ENCODE measurements at places on chromosomes 2 and 18.

GRCh38 chr2:227623226-227623625 is 5.9 kb downstream of the SCYGR4 start:
- DNase-seq: no peak

DNA sequence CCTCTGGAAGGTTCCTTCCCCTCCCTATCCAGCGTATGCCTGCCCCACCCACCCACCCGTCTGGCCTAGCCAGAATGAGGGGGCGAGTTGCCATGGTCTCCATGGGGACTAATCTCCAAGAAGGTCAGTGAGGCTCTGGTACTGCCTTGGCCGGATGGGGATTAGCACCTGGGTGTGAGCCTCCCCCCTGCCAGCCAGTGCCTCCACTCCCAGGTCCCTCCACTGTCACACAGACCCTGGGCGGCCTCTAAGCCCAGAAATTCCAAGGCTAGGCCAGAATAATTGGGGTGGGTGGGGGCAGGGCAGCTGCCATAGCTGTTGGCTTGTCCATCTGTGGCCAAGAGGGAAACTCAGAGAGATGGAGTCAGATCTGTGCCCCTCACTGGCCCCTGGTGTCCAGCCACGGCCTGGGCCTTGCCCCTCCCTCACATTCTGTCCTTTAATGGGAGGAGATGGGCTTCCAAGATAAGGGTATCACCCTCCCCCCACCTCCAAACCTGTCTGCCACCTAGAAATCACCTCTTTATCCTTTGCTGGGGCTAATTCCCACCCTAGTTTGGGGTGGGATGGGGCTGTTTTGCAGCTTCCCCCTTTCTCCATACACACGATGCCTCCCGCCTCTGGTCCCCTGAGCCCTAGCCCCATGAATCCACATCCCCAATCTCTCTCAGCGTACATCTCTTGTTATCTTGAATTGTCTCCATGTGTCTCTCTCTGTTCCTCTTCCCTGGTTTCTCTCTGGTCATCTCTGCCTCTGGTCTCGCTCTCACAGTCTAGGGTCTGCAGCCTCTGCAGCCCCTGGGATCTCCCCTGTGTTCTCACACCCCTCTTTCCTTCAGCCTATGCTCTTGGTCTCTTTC is 6.0 kb upstream of the CRYBA2 start:
- no peak for DNase-seq

GRCh38 chr2:177474301-177474700 is 81.7 kb downstream of the AGPS start:
- DNase-seq: no peak

DNA sequence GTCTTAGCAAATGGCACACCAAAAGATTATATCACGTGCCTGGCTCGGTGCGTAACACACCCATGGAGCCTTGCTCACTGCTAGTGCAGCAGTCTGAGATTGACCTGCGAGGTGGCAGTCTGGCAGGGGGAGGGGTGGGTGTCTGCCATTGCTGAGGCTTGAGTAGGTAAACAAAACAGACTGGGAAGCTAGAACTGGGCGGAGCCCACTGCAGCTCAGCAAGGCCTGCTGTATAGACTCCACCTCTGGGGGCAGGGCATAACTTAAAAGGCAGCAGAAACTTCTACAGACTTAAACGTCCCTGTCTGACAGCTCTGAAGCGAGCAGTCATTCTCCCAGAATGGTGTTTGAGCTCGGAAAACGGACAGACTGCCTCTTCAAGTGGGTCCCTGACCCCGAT is 55.9 kb upstream of the FSHR start:
- no peak for DNase-seq

DNA sequence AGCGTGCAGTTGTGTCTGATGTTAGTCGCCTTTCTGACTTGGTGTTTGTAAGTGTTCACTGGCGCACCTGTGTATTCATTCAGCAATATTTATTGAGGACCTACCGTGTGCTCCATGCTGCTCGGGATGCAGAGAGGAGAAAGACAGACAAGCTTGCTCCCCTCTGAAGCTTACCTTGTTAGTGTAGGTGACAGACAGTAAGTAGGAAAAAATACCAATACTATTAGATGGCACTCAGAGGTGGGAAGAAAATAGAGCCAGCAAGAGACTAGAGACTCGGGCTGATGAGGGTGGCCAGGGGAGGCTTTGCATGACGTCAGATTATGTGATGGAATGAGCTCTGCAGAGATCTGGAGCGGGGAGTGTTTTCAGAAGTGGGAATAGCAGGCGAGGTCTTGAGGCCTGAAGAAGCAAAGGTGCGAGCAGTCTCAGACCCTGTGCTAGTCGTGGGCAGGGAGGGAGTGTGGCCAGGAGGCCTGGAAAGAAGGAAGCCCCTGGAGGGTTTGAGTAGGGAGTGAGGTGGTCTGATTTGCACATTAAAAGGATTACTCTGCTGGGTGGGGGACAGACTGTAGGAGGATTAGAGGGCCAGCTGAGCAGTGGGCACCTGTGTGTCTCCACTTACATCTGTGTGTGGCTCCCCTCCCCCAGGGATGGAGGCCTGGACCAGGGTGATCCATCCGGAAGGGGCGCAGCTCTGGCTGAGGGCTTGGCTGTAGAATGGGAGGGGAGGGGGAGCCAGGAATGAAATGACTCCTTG is 11.8 kb downstream of the MTCL1 start:
- no peak for DNase-seq

GRCh38 chr2:80454628-80455027 is 150.1 kb upstream of the LRRTM1 start:
- no peak for DNase-seq

GRCh38 chr2:25517701-25518100 is 155.7 kb downstream of the DTNB start:
- no peak for DNase-seq

DNA sequence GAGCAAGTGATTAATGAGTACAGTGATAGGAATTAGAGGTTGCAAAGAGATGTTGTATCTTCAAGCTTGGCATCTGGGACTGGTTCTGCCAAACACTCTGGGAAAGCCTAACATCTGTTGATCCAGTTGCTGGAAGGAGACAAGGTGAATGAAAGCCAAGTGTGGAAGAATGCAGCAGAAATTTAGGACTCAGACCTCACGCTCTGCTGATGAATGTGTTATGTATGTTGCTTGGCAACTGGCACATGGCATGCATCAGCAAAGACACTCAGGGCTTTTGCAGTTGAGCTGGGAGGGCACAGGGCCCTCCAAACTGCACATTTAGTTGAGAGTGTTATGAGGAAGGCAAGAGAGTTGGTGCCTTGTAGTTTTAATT is 105.5 kb downstream of the COLEC12 start:
- no peak for DNase-seq

DNA sequence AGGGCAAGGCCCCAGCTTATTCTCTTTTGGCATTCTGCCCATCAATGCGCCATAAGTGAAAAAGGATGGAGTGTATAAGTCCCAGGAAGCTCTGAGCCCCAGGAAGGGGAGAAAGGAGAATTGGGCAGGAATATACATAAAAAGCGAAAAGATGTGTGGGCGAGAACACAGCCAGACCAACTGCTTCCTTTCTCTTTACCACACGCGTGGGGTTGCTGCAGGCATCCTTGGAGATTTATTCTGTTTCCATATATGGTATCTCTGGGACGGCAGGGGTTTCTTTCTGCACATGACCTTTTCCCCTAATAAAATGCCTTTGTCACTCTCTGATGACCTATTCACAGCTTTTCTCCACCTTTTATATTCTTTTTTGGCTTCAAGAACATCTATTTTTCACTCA is 440.5 kb downstream of the NBAS start:
- no peak for DNase-seq

GRCh38 chr2:222080141-222080540 is 218.7 kb downstream of the PAX3 start:
- DNase-seq: no peak

DNA sequence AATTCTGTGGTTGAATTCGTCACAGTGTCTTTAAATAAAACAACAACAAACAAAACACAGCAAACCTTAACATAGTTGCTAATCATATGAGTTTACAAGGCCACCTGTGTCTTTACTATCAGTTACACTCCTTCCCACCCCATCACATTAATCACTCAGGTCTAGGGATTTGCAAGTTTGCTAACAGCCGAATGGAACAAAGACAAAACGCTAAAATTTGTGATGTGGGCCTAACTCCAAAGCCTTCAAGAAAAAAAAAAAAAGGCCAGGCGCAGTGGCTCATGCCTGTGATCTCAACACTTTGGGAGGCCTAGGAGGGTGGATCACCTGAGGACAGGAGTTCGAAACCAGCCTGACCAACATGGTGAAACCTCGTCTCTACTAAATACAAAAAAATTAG is 566 bp upstream of the POLI start:
- DNase-seq: no peak

DNA sequence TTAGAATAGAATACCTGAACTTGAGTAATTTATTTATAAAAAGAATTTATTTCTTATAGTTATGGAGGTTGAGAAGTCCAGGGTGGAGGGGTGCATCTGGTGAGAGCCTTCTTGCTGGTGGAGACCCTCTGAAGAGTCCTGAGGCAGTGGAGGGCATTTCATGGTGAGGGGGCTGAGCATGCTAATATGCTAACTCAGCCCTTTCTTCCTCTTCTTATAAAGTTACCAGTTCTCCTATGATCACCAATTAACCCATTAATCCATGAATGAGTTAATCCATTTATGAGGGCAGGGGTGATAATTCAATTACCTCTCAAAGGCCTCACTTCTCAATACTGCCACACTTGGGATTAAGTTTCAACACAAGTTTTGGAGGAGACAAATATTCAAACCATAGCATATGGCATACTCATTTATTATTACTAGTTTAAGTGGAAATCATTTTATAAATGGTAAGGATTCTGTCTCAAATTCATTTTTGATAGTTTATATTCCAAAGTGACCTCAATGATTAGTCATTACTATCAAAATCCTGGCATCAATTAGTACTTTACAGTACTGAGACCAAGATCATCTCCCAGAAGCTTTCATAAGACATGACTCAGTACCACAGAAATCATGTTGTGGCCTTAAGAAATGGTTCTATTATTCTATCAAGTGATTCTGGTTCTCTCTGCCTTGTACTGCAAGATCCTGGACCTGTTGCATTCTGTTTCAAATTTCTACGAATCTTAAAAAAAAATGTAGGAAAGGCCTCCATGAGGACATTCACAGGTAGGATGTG is 5.5 kb downstream of the ZNF396 start:
- DNase-seq: no peak

GRCh38 chr2:105114551-105114950 is 76.7 kb downstream of the MRPS9 start:
- DNase-seq: no peak

DNA sequence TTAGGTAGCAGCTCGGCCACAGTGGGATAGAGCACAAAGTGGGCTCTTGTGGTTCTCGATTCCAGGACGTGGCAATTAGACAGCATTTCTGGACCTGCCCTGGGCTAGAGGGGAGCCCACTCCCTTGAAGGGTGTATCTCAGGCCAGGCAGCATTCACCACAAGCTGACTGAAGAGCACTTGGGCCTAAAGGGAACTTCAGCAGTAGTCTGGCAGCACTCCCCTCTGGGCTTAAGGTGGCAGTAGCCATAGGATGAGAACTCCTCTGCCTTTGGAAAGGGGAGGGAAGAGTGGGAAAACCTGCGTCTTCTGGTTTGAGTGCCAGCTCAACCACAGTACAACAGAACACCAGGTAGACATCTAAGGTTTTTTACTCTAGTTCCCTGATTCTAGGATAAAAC is 28.1 kb upstream of the EML6 start:
- DNase-seq: no peak

- no peak for DNase-seq
Observed at GRCh38 chr2:230589497-230590015, 123.1 kb upstream of the CAB39 start.

- no peak for DNase-seq
Observed at GRCh38 chr18:45844938-45845337, 19.5 kb downstream of the SIGLEC15 start.

- DNase-seq: no peak
Observed at GRCh38 chr2:196961889-196962288, 35.4 kb upstream of the PGAP1 start.

DNA sequence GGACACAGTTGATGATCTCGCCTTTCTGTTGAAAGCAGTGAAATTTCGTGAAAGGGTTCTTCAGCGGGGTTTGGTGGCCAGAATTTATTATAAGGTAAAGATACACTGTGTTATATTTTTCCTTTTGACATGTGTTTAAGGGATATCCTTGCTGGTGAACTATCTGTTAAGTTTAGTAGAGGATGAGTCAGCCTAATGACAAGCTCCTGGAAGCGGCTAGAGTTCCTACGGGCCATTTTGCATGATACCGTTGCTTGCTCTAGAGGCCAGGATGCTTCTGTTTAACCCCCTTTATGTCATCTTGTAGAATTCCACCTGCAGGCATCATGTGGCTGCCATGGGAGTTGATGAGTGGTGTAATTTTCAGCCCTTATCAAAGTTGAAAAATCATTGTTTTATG is 124.8 kb upstream of the BCL2L11 start:
- no peak for DNase-seq

DNA sequence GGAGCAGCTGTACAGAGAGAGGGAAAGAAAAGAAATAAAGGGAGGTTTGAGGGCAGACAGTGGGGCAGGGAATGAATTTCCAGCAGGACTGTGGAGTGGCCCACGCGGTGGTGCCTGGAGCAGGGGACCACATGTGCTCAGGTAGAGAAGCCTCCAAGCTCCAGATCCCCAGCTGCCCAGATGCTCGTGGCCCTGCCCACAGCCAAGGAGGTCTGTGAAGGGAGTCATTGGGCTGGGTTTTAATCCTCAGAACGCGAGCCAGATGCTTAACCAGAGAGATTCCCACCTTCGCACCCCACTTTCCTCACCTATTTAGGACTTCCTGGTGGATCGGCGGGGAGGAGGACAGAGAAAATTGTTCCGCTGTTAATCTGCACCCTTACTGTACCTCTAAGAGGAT is 369.4 kb downstream of the PARD3B start:
- DNase-seq: no peak

- DNase-seq: no peak
Observed at GRCh38 chr2:86788165-86788564, 2.5 kb downstream of the CD8A start.

GRCh38 chr18:63236921-63237846 is 82.4 kb downstream of the BCL2 start:
- no peak for DNase-seq

DNA sequence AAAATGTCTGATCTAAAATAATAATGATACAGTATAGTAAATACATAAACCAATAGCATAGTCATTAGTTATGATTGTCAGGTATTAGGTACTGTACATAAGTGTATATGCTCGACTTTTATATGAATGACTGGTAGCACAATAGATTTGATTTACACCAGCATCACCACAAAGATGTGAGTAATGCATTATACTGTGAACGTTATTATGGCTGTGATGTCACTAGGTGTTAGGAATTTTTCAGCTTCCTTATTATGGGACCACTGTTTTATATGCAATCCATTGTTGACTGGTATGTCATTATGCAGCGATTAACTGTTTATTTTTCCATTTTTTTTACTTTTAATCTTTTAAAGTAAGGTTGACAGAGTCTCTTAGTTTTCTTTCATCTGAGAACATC is 23.7 kb downstream of the ATP9B start:
- no peak for DNase-seq

Measured in cortex of kidney (tissue), 1 donor.